ENCODE measurements at places on chromosomes 3 and 15.

- no peak for DNase-seq
Observed at GRCh38 chr15:84899750-84900149, 15.3 kb downstream of the SLC28A1 start.

GRCh38 chr3:175287361-175287963, 428.3 kb downstream of the NAALADL2 start:
- no peak for DNase-seq

DNA sequence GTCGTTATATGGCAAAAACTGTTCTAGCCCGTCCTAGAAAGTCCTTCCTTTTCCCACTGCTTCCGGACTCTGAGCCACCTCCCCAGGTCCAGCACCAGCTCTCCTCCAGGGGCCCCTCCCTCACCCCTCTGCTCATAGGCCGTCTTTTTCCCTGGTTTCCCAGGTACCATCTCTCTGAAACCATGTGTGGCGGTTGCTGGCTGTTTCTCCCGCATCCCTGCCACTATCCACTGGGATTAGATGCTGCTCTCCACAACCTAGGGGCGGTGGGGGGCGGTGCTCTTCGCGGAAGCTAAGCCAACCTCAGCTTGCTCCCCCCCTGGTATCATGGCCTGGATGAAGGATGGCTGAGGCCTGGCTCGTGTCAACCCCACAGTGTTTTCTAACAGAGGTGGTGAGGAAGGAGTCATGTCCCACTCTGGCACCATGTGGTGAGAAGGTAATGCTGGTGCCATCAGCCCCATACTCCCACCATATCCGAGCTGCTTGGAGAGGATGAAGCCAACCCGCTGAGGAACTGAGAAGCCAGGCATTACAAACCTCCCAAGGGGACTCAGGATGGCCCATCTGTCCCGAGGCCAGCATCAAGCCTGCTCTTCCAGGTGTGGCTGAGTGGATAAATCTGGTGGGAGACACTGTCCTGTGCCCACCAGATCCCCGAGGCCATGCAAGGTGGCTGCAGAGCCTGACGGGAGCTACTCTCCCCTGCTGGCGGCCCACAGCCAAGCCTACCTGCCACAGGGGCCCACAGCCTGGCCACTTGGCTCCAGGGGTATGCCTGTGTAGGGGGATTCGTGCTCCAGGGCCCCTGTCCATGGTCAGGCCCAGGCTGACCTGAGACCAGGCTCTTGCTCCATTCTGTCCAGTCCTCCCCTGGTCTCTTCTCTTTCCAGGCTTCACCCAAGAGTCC, 27.9 kb upstream of the SLC41A3 start:
- no peak for DNase-seq

DNA sequence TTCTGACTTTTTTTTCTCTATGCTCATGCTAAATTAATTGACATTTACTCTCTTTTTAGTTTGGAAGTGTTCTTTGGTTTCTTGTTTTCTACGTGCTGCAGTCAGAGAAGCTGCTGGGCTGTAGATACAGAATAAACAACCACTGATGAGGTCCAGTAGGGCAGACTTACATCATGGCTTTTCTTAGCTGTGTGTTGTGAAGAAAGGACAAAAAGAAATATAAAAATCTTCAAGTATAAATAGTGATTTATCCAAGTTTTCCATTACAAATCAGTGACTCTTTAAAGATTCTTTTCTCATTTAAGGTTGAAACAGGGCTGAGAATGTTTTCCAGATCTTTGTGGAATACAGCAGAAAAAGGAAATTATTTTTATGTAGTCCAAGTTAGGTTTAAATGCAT, 122.2 kb downstream of the CMSS1 start:
- no peak for DNase-seq

DNA sequence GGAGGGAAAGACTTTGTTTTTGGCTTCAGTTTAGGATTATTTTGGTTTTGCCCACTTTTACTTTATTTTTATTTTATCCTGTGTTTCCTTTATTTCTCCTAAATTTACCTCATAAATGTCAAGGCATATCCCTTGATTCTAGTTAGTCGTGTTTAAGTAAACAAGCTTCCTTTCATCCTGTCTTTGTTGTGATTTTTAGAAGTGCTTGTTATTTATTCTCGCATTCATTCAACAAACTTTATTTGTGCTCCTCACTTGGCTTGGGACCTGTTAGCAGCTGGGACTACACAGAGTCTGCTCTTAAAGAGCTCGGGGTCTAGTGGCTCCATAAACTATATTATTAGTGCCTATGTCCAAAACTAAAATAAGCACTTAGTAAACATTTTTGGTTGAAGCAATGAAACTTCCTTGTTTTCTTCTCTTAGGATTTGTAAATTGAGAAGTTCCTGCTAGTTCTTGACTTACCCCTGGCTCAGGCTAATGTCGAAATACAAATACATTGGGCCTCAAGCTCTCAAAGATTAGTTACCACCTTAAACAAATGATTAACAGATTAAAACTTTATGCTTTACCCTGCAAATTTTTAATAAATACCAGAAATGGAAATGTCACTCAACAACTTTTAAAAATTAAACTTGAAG, 19.0 kb upstream of the DMXL2 start:
- DNase-seq: no peak

DNA sequence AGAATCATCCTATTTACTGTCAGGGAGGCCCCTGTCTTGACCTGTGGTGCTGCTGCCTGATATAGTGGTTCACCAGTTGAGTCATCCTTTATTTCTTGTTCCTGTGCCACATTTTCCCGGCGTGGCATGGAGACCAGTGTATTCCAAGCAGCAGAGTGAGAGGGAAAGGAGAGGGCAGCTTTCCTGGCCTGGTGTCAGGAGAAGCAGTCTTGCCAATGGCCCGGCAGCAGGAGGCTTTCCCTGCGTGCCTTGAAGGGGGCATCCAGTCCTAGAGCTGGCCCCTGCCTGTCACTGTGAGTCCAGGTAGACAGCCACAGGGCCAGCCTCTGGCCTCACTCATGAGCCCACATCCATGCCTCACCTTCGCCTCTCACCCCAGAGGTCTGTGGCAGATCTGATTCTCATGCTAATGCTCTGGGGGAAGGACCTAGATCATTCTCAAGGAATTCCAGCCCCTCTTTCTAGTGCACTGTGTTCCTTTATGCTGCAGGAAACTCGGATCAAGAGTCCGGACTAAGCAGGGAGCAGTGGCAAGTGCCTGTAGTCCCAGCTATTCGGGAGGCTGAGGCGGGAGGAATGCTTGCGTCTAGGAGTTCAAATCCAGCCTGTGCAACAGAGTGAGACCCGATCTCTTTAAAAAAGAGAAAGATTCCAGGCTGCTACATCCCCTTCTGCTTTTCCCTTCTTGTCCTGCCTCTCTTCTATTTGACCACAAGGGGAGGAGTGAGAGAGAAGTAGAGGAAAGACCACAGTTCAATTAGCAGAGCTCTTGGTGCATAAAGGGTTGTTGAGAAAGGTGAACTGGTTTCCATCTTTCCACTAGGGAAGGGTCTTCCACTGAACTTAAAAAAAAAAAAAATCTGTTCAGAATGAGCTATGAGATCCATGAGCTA, 66.8 kb upstream of the HACD2 start:
- no peak for DNase-seq

- no peak for DNase-seq
Observed at GRCh38 chr3:124818398-124819091, 68.6 kb downstream of the ITGB5 start.

GRCh38 chr3:109023656-109024254, 70.1 kb upstream of the GUCA1C start:
- no peak for DNase-seq
